Esophagus mucosa (tissue), 1 donor: ENCODE measurements at places on chromosomes 1 and 21. TPM values are rescaled to one million over a fixed set of nuclear protein-coding genes. Genes with fewer than 3 reads are reported as not detected.

The MAP3K7CL gene
- total RNA-seq: 3.1 TPM

The IGSF21 gene
- not detected for total RNA-seq

The DENND2D gene
- 47.5 TPM for total RNA-seq

The TMEM269 gene
- 0.08 TPM for total RNA-seq

The SLC1A7 gene
- not detected for total RNA-seq

The FABP3 gene
- total RNA-seq: 0.36 TPM

The LIN28A gene
- total RNA-seq: not detected

The FOXO6 gene
- not detected for total RNA-seq

The OXCT2 gene
- 0.20 TPM for total RNA-seq

The S100A7A gene
- total RNA-seq: 24.6 TPM

The PLD5 gene
- total RNA-seq: not detected

The TNFAIP8L2 gene
- total RNA-seq: not detected

The FMO4 gene
- total RNA-seq: 1.9 TPM

The LCK gene
- 1.00 TPM for total RNA-seq

DNA sequence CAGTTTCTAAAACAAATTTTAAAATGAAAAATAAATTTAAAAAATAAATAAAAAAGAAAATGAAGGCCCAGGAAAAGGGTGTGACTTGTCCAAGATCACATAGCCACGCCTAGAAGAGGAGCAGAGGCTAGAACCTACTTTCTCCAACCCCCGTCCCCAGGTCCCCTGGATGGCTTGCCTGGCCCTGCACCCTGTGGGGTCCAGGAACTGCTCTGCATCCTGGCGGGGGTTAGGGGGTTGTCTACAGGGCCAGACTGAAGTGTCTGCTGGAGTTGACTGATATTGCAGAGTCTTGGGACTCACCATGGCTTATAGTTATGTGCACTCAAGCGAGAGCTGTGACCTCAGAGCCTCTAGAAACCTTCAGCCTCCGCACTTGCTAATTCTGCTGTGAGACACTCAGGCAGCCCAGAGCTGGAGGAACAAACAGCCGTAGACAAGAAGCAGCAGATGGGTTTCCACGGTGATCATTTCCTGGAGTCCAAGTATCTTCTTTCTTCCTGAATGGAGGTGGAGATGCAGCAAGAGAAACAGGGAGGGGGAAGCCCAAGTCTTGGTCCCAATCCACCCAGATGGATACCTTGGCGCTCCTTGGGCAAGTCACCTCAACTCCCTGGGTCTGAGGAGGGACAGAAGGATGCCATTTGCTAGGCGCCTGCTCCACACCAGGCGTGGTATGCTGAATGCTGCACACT is 5.2 kb upstream of the EXTL1 start:
- no peak for ATAC-seq

DNA sequence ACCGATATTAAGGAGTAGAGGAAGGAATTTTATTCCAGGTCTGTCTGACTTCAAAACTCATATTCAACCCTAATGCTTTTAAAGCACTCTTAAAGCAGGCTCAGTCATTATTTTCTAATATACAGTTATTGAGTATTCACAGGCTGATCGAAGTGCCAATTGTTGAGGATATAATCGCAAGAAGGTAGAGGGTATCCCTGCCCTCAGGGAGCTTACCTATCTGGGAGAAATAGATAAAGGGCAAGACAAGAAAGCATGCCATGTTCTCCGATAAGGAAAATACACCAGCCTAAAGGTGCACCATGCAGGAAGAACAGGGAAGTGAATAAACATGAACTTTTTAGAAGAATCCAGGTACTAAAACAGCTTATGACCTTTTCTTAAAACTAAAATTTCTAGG is 361.2 kb downstream of the SMYD3 start:
- ATAC-seq: no peak

DNA sequence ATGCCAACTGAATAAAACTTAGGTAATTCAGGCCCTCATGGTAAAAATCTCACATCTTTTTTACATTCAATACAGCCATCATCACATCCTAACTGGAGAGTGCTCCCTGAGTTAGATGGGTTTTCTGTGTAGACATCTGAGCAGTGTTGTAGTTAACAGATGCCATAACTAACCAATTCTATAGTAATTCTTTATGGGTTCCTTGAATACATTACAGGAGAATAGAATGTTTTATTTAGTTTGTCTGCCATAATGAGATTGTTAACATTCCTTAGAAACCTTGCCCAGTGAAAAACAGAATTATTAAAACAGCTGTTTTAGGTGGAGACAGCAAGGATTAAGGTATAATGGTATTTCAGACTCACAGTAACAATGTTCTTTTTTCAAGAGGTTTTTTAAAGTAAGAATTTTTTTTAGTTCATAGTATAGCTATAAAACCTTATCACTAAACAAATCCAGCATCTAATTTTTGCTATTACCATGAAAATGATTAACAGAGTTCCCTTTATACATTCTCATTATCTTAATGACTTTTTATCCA is 95.3 kb downstream of the ATP5PO start:
- no peak for ATAC-seq

DNA sequence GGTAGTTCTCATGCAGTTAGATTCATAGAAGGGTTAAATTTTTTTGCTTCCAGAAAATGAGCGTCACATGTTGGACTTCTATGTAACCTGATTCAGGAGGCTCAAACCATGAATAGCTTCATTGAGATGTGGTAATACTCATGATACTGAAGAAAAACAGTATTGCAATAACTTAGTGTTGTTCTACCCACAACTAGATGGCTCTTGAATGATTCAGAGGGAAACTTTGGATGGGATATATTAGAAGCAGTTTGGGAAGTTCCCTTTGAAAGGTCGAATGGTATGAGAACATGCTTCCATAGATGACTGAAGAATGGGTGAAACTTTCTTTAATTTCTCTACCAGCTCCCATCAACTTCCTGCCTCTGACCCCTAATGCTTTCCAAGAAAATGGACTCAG is 211.7 kb upstream of the PTGFR start:
- no peak for ATAC-seq

DNA sequence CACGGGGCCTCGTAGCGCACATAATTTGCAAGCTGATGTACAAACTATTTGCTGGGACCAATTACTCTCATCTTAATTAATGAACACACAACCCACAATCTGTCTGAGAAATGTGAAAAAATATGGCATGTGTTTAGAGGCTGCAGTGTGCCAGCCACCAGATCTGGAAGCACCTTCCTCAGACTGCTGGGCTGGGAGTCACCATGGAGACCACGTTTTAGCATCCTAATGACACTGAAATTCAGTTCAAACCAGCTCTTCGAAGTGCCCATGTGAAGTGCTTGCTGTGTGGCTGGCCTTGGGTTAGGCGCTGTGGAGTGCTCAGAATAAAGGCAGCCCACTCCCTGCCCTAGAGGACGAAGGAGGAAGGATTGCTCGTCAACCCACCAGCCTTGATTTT is 482.4 kb downstream of the OMA1 start:
- no peak for ATAC-seq

- ATAC-seq: peak; percentile 81
Observed at GRCh38 chr1:230204842-230205241, 137.8 kb downstream of the GALNT2 start.

- no peak for ATAC-seq
Observed at GRCh38 chr1:54591127-54591756, 32.1 kb downstream of the FAM151A start.

- no peak for ATAC-seq
Observed at GRCh38 chr1:1567891-1568291, 6.8 kb downstream of the SSU72 start.

- peak; percentile 27 for ATAC-seq
Observed at GRCh38 chr1:200971955-200972711, 51.4 kb downstream of the KIF21B start.

DNA sequence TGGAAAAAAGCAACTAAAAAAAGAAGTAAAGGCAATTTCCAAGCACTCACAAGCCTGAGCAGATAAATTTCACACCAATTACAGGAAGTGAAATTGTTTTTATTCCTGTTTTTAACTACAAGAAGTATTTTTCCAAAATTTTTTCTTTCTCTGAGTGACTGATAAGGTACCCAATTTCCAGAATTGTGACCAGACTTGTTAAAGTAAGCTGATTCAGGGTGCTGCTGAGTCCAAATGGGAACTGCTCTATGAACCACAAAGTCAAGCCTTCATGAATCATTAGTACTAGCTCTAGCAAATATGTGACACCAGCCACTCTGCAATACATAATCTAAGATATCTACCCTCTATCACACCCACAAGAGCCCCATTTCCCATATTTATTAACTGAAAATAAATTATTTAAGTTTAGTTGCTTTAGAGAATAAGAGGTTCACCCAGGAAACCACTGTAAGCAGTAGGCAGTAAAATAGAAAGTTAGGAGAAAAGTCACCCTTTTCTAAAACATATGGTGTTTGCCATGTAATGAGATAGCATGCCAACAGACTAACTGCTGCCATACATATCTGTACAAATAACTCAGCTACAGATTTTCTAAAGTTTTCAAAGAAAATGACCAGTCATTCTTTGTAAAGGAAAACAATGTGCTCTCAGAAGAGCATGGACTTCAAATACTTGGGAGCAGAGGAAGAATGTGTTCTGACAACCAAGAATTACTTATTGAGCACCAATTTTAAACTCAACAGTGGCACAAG is 43.1 kb upstream of the TNFSF18 start:
- no peak for ATAC-seq

- ATAC-seq: no peak
Observed at GRCh38 chr1:55374801-55375616, 159.8 kb upstream of the USP24 start.

DNA sequence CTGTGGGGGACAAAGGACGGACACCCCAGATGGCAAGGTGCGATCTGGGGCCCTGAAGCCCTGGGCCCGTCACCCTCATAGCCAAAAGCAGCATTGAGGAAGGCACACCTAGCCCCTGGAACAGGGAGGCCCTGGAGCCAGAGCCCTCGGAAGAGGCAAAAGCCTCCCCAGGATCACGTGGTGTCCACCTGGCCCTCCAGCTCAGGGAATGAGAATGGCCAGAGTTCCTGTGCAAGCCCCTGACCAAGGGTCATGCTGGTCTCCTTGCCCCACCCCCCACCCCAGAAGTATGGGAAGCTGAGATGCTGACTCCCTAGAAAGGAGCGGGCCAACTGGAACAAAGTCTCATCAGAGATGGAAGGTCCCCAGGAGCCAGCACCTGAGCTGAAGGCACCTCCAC is 1.0 kb upstream of the PDZK1IP1 start:
- ATAC-seq: no peak

DNA sequence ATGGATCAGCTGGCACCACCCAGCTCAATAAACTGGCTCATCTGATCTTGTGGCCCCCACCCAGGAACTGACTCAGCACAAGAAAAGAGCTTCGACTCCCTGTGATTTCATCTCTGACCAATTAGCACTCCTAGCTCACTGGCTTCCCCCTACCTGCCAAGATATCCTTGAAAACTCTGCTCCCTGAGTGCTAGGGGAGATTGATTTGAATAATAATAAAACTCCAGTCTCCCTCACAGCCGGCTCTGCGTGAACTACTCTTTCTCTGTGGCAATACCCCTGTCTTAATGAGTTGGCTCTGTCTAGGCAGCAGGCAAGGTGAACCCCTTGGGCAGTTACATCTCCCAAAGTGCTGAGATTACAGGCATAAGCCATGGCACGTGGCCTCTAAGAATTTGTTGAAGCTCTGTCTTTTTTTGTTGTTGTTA is 11.8 kb upstream of the RHBDL2 start:
- ATAC-seq: peak; percentile 9

GRCh38 chr21:29637134-29637533 is 302.7 kb downstream of the GRIK1 start:
- ATAC-seq: no peak

GRCh38 chr1:38361566-38361965 is 315.0 kb upstream of the POU3F1 start:
- no peak for ATAC-seq

GRCh38 chr1:25541425-25541824 is 2.0 kb upstream of the LDLRAP1 start:
- no peak for ATAC-seq

DNA sequence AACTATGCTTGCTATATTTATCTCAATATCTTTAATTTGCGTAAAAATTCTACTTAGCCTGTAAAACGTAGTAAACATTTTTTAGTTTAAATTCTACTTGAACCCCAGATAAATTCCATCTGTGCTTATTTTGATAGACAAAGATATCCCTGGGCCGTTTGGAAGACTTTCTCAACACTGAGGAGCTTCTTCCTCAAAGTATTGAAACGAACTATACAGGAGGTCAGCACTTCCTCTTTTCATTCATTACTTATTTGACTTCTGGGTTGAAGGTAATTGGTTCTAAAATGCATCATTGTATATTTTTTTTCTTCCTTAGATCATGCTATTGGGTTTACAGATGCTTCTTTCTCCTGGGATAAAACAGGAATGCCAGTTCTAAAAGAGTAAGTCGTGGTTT is 74.7 kb downstream of the HSPA13 start:
- no peak for ATAC-seq

- no peak for ATAC-seq
Observed at GRCh38 chr1:20507248-20507563, 745 bp downstream of the MUL1 start.

DNA sequence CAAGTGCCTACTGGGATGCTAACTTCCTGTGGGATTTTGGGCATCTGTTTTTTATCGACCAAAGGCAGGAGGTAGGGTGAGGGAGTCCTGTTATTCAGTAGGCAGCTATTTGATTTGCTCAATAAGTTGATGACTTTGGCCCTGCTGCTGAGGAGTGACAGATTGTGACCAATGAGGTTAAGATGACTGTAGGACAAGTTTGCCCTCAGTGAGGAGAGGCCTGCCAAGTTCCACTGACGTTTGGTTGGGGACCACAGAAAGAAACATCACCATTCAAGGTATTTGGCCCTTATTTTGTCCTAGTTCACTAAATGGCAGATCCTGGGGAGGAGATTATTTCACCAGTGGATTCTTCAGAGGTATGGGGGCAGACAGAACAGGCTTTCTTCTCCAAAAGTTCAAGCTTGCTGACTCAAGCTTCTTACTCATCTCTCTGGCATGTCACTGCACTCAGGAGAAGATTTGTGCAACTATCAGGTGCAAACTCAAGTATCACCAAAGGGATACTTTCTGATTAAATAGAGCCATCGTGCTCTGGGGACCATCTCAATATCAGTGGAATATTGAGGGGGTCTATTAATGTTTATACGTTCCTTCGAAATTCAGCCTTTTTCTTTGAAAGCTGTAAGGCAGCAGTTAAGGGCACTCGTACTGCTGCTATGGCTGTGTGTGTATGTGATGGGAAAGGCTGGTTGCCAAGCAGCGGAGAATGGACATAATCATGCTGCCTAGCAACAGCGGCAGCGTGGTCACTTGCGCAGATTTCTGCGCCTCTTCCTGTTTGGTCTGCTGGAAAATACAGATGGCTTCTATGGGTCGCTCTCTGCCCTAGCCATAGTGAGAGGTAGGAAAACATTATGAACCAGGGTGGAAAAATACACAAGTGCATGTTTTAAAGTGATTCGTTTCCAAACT is 78.7 kb downstream of the PBX1 start:
- peak; percentile 57 for ATAC-seq
